ENCODE measurements at places on chromosomes 13 and 19.
A peak's percentile ranks its signal among the peaks of the same experiment; 100 is the strongest.

DNA sequence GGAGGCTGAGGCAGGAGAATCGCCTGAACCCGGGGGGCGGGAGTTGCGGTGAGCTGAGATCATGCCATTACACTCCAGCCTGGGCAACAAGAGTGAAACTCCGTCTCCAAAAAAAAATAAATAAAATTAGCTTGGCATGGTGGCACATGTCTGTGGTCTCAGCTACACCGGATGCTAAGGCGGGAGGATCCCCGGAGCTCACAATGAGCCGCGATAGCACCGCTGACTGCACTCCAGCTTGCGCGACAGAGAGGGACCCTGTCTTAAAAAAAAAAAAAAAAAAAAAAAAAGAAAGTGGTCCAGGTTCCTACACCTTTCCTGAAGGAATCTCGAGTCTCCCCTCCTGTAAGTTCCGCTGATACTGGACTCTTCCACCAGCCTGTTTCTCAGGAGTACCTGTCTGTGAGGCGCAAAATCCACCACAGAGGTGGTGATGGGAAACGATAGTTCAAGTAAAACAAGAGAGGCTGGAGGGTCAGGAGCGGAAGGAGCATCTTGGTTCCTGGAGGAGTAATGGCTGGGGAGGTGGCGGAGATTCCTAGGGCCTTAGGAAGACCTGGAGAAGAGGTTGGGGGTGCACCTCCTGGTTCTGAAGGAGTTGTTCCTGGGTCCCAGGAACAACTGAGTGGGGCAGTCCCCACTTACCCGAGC, 471 bp downstream of the FUT1 start:
- DNase-seq, result no peak

DNA sequence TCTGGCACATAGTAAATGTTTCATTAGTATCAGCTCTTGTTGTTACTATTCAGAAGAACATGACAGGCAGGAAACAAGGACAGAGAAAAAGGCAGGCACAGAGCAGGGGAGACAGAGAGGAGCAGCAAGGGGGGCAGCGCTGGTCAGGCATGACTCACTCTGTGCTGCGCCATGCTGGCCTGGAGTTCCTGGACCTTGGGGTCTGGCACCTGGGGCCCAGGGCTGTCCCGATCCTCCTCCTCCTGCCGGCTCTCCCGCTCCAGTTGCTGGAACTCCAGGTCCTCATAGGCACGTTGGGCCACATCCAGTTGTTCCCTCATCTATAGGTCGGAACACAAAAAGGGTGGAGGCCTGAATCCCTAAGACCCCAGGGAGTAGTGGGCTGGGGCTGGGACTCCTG, 7.6 kb downstream of the PHLDB3 start:
- no peak for DNase-seq

- no peak for DNase-seq
Measured at GRCh38 chr19:14731200-14731599, 41.4 kb downstream of the ZNF333 start.

- DNase-seq, result peak; percentile 31
Measured at GRCh38 chr19:52941941-52942385, 18.7 kb upstream of the ZNF888 start.

GRCh38 chr19:41546386-41546789, 29.6 kb upstream of the CEACAM21 start:
- DNase-seq, result peak; percentile 55

DNA sequence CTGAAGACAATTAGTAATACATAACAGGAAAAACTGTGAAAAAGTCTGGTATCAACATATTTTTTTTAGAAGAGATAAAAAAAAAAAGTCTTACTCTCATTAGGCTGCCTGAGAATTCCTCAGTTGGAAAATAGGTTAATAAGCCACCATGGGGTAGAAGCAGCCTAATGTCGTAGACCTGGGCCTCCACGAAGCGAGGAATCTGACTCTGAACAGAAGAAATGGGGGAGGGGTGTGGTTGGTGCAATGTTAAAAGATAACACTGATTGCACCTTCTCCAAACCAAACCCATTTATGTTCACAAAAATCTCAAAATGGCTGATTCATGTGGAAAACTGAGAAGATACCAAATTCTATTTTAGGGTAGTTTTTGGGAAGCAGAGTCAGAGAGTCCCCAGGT, 62.4 kb downstream of the MPHOSPH8 start:
- no peak for DNase-seq
